ENCODE measurements at places on chromosomes 2 and 18. TPM values are rescaled to one million over a fixed set of nuclear protein-coding genes. Genes with fewer than 3 reads are reported as not detected.

Gene GPR39
- 7.4 TPM for total RNA-seq

Gene SPDYA
- total RNA-seq = 0.13 TPM

Gene KCNJ13
- total RNA-seq = not detected

- DNase-seq = peak; percentile 66
Observed at GRCh38 chr2:29115797-29116781, 874 bp downstream of the CLIP4 start.

DNA sequence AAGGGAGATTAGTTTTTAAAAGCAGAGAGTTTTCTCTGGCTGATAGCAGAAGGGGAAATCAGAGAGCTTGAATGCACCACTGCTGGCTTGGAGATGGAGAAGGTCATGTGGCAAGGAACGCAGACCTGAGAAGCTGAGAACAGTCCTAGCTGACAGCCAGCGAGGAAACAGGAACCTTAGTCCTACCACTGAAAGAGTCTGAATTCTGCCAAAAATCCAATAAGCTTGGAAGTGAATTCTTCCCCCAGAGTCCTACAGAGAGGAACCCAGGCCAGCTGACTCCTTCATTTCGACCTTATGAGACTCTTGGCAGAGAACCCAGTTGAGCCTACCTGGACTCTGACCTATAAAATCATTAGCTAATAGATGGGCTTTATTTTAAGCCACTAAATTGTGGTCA, 371.9 kb upstream of the TNP1 start:
- DNase-seq = no peak

DNA sequence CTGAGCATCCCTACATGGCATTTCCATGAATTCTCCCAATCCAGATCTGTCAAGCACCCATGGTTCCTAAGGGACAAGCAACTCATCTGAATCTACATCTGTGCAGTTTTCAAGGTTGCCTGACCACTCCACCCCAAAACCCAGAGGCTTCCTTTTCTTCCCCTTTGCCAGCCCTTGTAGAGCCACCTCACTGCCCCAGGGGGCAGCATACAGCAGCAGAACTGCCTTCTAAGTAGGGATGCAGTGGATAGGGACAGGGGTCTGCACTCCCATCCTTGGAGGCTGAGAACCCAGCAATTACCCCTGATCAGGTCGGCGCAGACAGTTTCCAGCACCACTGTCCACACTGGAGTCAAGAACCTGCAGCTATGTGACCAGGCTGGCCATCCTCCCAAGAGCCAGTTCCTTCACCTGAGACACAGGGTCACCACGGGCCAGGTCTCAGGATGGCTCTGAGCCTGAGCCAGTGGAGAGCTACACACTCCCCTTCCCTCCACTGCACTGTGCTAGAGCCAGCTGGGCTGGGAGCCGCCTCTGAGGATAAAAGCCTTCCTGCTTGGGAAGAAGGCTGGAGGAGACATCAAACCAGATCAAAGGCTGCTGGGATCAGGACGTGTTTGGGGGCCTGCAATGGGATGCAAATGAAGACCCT, 283.1 kb downstream of the CELF4 start:
- DNase-seq = no peak

Data from left lobe of liver (tissue), 2 donors.